Retinal pigment epithelial cell (primary cell): ENCODE measurements at places on chromosomes 16 and 17.

DNA sequence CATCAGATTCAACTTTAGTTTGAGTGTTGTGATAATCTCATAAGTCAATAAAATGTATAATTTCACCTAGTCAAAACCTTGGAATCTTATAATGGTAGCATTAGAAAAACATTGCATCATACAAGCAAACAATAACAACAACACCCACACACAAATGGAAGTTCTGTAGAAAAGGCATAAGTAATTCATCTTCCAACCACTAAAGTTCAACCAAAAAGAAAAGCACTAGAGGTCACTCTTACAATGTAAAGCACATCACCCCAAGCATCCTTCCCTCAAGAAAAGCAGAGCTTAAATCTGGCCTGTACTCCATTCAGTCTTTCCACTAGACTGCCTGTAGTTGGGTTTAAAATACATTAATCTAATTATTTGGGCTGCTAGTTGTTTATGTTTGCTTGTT is 1.8 kb downstream of the CNTNAP4 start:
- no peak for DNase-seq

GRCh38 chr16:55746081-55746480 is 86.8 kb downstream of the CES1 start:
- DNase-seq = no peak

DNA sequence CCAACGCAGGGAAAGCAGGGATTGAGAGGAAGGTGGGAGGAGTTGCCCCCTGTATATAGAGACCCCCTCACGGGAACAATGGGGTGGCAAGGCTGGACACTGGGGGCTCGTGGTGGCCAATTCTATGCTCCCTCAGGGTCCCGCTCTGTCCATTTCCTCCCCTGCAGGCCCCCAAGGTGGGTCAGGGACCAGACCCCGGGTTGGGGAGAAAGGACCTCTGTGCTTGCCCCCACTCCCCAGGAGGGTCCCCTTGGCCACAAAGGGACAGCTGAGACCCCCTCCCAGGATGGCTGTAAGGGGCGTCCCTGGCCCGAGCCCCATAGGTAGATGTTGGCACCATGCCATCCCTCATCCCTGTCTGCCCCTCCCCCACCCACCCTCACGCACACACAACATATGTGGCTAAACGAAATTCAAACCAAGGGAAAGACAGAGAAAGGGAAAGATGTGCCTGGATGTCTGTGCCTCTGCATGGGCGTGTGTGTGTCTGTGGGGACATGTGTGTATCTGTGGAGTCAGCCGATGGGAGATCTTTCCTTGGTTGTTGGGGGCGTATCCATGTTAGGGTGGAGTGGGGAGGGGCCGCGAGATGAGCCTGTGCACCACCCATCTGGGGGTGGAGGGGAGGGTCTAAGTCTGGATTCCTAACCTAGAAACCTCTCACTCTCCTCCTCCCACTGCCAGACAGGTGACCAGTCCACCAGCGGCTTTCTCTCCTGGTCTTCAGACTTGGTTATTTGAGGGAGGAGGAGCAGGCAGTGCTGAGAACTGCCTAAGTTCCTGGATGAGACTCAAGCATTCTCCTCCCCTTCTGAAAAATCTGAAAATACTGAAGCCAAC is 642 bp upstream of the NEUROD2 start:
- DNase-seq = no peak

DNA sequence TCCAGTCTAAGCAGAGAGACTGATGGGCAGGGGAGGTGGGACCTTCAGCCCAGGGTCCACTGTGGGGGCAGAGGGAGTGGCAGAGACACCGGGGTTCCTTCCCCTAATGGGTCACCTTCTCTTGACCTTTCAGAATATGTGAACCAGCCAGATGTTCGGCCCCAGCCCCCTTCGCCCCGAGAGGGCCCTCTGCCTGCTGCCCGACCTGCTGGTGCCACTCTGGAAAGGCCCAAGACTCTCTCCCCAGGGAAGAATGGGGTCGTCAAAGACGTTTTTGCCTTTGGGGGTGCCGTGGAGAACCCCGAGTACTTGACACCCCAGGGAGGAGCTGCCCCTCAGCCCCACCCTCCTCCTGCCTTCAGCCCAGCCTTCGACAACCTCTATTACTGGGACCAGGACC is 2.8 kb downstream of the MIEN1 start:
- no peak for DNase-seq

- DNase-seq = no peak
These were observed 169.1 kb downstream of the MSI2 start for GRCh38 chr17:57425431-57425830.
